ENCODE measurements at places on chromosomes 7 and 10. TPM values are rescaled to one million over a fixed set of nuclear protein-coding genes. Genes with fewer than 3 reads are reported as not detected.

GRCh38 chr7:12870219-12870618 lies 182.8 kb downstream of the ARL4A start:
- no peak for DNase-seq

DNA sequence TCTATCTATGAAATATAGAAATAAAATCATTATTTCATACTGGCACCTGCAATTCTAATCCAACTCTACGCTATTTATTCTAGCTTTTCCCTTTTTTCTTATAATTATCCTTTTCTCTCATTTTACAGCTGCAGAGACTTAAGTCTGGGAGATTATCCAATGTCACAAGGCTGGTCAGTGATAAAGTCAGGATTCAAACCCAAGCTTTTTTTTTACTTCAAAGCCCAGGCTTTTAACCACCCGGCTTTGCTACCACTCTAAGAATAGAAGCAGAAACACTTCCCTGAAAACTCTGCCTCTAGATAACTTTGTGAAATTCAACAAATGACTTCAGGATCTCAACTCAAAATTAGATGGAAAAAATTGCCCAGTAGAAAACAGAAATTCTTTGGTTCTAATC lies 552.5 kb downstream of the IPMK start:
- DNase-seq: no peak

DNA sequence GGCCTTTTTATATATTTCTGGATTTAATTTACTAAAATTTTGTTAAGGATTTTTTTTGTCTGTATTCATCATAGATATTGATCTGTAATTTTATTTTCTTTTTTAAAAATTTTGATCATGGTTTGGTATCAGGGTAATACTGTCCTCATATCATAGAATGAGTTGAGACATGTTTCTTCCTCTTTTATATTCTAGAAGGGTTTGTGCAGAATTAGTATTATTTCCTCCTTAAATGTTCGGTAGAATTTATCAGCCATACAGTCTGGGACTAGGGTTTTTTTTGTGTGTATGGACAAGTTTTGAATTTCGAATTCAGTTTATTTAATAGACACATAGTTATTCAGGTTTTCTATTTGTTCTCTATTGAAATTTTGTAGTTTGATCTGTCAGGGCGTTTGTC lies 54.0 kb downstream of the SHOC2 start:
- DNase-seq: no peak

DNA sequence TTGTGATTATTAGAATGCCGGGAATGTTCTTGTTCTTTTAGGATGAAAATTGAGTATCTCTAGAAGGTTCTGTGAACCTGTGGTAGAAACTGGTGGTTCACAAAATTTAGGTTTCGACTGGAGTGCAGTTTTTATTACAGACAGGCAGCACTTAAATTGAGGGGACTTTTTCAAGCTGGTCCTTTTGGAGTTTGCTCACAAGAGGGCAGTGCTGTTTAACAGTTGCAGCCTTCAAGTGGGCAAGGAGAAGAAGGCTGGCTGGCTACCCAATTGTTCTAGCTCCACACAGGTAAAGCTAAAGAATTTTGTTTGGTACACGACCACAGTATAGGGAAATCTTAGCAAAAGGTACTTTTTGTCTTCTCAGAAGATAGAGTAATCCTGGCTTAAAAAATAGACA lies 233.6 kb downstream of the SNX13 start:
- no peak for DNase-seq

DNA sequence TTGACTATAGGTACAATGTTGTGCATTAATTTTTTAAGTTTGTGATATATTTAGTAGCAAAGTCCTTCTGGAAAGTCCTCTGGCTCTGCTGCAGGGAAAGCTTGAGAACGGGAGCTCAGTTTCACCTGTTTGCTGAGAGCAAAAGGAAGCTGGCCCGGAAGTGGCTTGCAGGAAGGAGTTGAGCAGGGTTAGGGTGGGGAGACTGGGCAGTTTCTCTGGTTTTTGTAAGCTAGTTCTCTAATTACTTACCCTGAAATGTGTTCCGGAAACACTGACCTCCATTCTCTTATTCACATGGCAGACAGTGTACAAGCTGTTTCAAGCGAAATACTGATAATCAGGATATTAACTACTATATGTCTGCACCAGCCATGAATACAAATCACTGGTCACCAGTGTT lies 22.3 kb downstream of the MAP3K8 start:
- DNase-seq: no peak

- no peak for DNase-seq
Measured at GRCh38 chr7:36051501-36051900, 101.6 kb upstream of the EEPD1 start.

- DNase-seq: no peak
Measured at GRCh38 chr10:129758207-129759021, 205.7 kb downstream of the EBF3 start.

DNA sequence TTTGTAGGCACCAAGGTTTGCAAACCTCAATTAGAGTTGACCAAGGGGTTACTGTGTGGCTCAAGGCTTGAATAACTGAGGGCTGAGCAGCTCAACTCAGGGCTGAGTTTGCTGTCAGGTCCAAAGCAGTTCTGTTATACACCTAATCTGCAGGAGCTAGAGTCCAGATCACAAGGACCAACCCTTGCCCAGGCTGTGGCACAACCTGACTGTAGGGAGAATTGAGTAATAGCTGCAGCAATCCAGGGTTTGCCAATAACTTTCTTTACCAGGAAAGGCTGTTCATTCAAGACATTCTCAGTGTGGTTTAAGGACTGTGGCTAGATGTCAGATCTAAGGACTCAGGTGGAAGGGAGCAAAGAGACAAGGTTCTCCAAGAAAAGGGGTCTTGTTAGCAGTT lies 115.6 kb upstream of the IMMP2L start:
- no peak for DNase-seq

The NPY4R gene
- polyA plus RNA-seq: not detected

The CALML5 gene
- polyA plus RNA-seq: not detected

The NPTX2 gene
- 3.3 TPM for polyA plus RNA-seq

The ZNF239 gene
- polyA plus RNA-seq: 12.0 TPM

Measured in left renal cortex interstitium (tissue), 4 donors.